ENCODE measurements at places on chromosomes 3 and 15.

GRCh38 chr3:6680119-6680806 lies 180.7 kb upstream of the GRM7 start:
- no peak for DNase-seq

DNA sequence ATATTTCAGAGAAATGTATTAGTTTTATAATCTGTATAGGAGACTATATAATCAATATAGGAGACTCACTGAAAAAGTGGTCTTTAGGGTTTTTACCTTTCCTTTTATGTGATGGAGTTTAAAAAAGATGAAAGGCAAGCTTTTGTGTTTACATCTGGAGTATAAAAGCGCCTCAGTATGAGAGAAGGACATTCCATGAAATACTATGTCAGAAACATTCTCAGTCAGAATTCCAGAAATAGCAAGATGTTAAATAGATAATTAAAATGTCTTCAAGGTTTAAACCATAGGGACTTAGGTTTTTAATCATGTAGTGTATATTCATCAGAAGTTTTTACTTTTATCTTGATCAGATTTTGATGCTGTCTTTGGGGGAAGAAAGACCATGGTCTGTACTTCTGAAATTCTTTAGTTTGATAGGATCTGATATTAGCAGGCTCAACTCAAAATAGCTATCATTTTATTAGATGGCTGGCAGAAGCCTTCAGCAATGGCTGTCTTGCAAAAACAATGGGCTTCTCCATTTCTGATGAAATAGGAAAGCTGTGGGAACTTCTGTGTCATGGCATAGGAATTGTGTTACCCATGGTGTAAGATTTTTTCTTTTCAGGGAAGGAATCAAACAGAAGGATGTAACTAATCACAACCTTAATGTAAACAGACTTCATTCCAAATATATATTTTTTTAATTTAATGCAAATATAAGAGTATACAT lies 209.6 kb upstream of the PLSCR5 start:
- no peak for DNase-seq

- DNase-seq, result no peak
Measured at GRCh38 chr15:85445361-85445760, 65.0 kb downstream of the AKAP13 start.

GRCh38 chr15:100211855-100212850 lies 129.6 kb downstream of the ADAMTS17 start:
- no peak for DNase-seq

- no peak for DNase-seq
Measured at GRCh38 chr15:75335313-75335704, 554 bp upstream of the COMMD4 start.

- DNase-seq, result no peak
Measured at GRCh38 chr3:42205800-42206514, 60.0 kb downstream of the CCK start.

- no peak for DNase-seq
Measured at GRCh38 chr3:14410503-14411165, 8.2 kb downstream of the SLC6A6 start.

DNA sequence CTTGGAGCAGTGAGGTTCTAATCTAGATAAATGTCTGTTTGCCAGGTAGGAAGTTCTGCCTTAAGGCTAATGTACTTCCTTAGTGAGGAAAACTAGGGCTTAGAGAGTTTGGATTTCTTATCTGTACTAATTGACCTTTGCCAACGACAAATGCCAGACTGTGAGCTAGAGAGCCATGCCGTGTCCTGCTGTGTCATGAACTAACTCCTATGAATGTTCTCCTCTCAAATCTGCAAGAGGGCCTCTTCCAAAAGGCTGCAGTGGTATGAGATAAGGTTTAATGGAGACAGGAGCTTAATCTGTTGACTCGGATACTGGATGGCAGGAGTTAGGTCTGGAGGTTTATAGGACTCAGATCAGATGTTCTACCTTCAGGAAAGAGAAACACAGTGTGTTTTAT lies 524.9 kb downstream of the NTRK3 start:
- DNase-seq, result no peak

- no peak for DNase-seq
Measured at GRCh38 chr3:13132731-13133410, 59.6 kb upstream of the IQSEC1 start.

- no peak for DNase-seq
Measured at GRCh38 chr3:46114323-46114988, 87.2 kb upstream of the XCR1 start.

DNA sequence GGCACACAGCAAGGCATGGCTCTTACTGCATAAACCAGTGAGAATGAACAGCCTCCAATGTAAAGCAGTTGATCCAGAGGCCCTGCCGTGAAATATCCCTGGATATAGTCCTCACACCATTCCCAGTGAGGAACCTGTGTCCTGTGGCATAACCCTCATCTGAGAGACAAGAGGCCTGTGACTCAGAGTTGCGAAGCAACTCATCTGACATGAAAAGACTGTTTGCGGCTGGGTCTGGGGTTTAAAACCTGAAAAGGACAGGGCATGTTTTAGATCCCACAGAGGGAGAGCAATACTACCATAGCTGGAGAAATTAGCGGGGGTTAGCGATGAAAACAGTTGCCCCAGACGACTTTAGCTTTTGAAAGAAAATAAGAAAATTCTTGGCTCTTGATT lies 165.3 kb upstream of the BHLHE40 start:
- DNase-seq, result no peak

DNA sequence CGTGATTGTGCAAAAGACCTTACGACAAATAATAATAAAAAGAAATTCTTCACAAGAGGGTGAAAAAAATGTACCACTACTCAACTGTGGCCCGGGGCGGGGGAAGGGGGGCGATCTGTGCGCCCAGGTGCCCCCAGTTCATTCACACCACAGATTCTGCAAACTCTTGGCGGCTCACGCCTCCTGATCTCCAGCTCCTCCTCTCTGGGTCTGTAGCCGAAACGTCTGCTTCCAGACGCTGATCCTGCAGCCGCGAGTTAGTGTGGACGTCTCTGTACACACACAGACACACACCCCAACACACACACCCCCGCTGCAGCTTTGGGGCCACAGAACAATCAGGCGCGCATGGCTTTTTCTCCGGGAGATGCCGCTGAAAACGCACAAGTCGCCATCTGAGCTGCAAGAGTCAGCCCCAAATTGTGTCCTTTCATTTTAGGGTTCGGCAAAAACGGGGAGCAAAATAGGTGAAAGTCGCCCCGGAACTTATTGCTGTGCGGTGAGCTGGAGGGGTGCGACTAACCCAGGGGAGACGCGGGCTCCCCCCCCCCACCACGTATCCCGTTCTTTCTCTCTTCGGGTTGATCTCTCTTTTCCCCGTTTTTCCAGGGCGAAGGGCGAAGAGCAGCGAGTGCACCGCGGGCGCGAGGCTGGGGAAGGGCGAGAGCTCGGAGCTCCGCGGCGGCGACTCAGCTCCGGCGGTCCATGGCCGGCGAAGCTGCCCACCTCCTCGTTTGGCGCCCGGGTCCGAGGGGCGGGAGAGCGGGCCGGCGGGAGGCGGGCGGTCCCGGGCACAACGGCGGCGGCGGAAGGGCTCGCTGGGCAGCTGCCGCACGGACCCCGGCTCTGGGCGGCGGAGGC lies 505 bp upstream of the WNT5A start:
- peak; percentile 38 for DNase-seq

GRCh38 chr3:27960133-27960532 lies 238.0 kb upstream of the EOMES start:
- DNase-seq, result no peak

DNA sequence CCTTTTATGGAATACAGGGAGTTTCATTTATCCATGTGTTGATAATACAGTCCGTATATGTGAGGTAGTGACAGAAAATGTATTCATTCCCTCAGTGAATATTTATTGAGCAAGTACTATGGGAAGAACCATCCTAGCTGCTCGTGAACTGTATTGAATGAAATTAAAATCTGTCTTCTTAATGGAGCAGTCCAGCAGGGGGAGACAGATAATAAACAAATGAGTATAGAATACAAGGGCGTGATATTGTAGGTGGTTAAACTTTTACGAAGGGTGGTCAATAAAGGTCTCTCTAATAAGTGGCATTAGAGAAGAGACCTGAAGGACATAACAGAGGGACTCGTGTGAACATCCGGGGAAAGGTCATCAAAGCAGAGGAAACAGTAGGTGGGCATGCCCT lies 62.7 kb upstream of the OSTN start:
- DNase-seq, result peak; percentile 7

- no peak for DNase-seq
Measured at GRCh38 chr3:105274536-105274935, 92.2 kb upstream of the ALCAM start.

- peak; percentile 89 for DNase-seq
Measured at GRCh38 chr15:65115086-65115485, at the start of gene UBAP1L. Gene UBAP1L (minus strand): TSS chr15:65115200. CDS start chr15:65106215, 8,985 bp downstream.

DNA sequence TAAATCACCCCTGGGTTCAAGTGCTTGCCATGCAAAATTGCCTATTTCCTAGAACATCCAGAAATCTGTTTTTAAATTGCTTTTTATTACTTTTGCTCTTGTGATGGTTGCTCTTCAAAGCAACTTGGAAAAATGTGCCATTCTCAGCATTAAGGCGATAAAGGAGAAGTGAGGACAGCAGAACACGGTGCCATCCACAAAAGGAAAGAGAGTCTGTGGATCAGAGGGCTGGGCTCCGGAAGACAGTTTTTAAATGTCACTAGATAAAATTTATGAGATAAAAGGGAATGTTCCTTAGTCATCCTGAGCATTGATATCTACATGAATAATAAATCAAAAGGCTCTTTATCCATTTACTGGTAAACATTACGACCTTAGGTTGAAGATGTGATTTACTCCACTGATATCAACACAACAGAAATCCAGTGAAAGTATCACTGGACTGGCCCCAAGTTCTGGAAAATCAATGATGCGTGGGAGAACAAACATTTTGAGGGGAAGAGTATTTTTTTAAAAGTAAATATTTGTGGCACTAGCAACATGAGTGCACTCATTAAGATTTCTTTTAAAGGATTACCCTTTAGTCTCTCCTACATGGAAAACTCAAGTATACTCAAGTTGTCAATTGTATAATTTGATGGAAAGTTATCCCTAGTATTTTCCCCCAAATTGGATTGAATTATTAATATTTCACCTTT lies 554.7 kb downstream of the FHIT start:
- no peak for DNase-seq

DNA sequence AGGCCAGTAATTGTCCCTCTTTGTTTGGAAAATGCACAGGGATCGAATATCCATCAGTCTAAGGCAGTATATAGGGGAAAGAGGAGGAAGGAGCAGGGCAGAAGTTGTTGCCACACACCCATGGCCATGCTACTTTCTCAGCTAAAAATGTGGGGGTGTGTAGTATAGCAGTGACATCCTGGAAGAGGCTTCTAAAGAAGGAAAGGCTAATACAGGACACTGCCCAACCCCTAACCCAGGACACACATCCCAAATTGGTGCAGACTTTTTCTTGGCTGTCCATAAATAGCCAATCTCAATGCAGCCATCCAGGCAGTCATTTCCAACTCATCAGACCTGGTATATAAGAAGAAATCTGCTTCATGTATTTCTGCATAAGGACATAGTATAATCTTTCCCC lies 33.1 kb upstream of the LRRN1 start:
- DNase-seq, result no peak

DNA sequence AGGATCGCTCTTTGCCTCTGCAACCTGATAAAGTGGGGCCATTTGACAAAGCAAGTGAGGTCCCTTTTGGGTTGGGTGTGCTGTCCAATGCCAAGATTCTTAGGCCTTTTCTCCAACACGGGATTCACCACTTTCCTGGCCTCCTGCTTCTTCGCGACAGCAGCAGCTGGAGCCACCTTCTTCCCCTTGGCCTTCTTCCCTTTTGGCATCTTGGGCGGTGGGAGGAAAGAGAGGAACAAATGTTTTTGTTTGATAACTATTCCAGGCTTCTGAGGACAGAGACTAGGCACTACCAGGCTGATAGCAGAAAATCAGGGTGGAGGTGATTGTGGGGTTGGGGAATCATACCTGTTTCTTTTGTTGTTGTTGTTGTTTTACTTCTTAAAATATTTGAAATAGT lies 30.0 kb upstream of the FAM81A start:
- no peak for DNase-seq

DNA sequence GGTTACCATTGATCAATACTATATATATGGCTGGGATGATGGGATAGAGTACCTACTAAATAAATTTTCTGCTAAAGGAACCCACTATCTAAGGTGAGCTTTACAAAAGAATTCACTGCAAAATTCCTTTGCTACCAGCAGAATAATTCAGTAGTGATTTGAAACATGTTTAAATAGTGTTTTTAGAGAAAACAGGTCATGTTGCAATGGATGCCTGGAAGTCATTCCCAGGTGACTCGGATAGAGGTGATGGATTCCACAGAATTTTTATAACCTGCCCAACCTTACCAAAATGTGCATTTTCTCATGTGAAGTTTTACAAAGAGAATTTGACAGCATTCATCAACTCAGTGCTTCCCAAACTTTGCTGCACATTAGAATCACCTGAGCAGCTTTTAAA lies 53.2 kb downstream of the CEP152 start:
- no peak for DNase-seq

DNA sequence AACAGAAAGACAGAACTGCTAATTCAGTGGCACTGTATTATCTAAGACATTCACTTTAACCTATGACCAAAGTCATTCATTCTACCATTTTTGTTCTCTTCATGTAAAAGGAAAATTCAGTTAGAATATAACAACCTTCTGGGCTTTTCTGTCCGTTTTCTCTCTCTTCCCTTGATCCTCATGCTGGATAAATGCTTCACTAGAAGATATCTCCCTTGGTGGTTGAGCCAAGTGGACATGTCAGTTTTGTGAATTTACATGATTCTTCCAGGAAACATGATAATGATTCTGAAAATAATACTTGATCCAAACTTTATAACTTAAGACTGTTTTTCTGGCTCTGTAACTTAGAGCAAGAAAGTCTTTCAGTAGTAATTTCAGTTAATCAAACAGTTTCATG lies 1012.2 kb downstream of the SQOR start:
- DNase-seq, result no peak

DNA sequence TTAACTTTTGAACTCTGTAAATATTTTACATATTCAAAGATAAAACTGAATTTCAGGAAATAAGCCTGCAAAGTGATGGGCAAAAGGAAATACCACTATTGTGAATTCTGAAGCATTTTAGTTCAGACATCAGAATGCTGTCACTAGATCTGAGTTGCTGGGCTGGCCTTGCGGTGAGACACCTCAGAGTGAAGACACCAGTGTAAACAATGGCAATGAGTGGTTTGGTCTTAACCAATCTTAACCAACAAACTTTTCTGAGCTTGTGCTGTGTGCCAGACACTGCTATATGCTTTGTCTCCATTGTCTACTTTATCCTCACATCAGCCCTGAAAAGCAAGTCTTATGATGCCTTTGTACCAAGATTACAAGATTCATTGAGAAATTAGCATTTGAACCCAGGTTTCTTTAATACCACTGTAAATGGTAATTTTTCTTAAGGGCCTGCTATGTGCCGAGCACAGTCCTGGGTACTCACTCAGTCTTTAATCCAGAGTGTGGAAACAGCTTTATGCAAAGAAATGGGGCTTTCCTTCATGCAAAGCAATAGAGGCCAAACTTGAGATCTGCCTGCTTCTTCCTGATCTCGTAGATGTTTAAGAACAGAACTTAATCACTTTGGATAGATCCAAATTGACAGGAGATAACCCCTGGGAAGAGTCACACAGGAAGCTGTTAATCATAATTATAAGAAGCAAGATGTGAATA lies 55.0 kb downstream of the TMEM39A start:
- DNase-seq, result no peak
